DMS53 (cell line): ENCODE measurements at places on chromosomes 6 and 20.
A peak's percentile ranks its signal among the peaks of the same experiment; 100 is the strongest.

GRCh38 chr6:144215402-144215931 is 65.2 kb downstream of the STX11 start:
- DNase-seq = peak; percentile 37

- peak; percentile 19 for DNase-seq
Measured at GRCh38 chr20:38550274-38550673, 30.7 kb upstream of the ADIG start.

- DNase-seq = no peak
Measured at GRCh38 chr6:106600329-106600728, 29.0 kb downstream of the RTN4IP1 start.

DNA sequence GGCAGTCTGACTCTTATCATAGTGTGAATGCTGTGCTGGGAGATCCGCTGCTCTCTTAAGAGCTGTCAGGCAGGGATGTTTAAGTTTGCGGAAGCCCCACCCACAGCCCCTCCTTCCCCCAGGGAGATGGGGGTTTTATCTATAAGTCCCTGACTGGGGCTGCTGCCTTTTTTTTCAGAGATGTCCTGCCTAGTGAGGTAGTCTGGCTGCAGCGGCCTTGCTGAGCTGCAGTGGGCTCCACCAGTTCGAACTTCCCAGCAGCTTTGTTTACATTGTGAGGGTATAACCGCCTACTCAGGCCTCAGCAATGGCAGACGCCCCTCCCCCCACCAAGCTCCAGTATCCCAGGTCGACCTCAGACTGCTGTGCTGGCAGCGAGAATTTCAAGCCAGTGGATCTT is 75.7 kb upstream of the UST start:
- DNase-seq = no peak

DNA sequence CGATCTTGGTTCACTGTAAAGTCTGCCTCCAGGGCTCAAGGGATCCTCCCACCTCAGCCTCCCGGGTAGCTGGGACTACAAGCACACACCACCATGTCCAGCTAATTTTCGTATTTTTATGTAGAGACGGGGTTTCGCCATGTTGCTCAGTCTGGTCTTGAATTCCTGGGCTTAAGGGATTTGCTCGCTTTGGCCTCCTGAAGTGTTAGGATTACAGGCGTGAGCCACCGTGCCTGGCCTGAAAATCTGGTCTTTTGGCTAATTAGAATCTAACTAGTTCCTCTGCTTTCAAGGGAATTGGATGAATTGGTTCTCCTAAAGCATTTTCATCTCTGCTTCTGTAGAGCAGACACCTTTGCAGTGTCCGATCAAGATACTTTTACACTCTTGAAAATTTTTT is 51.3 kb downstream of the NCOA3 start:
- DNase-seq = no peak

DNA sequence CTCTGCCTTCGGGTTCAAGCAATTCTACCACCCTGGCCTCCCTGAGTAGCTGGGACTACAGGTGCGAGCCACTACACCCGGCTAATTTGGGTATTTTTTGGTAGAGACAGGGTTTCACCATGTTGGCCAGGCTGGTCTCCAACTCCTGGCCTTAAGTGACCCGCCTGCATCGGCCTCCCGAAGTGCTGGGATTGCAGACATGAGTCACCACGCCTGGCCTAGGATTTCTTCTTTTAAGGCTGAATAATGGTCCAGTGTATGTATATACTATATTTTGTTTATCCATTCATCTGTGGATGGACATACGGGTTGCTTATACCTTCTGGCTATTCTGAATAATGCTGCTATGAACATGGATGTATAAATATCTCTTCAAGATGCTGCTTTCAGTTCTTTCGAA is 17.1 kb downstream of the RIOK1 start:
- no peak for DNase-seq

DNA sequence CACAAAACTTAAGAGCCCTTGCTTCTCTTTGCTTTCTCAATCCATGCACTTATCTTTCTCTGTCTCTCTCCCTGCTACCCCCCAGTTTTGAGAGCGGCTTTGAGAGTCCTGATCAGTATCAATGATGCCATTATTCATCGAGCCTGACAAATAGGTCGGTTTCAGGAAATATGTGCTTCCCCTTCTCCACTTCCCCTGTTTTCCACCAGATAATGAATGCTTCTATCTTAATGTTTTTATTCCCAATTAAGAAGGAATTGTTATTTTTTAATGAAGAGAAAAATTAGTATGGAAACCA is 117.7 kb downstream of the KIF13A start:
- DNase-seq = no peak

- peak; percentile 83 for DNase-seq
Measured at GRCh38 chr6:41505122-41506049, 40.8 kb upstream of the FOXP4 start.

DNA sequence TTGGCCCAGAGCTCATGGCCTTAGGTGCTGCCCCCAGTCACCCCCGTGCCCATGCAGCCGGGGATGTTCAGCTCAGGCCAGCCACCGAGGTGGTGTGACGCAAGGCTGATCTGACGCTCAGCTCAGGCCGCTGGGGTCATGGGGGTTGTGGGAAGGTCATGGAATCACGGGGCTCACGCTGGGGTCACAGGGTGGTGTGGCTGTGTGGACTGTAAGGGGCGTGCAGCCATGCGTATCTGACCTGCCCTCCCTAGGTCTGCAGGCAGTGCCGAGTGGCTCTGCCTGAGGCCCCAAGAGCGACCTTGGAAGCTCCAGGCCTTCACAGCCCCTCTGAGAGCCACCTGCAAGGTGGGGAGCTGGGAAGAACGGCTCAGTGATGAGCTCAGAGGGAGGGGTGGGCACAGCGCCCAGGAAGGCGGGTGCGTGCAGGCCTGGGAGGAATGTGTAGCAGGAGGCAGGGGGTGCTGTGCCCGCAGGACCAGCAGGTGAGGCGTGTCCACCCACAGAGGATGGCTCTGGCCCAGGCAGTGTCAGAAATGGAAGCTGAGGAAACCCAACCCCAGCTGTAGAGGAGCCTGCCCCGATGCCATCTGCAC is 27.8 kb downstream of the CHRNA4 start:
- DNase-seq = no peak

DNA sequence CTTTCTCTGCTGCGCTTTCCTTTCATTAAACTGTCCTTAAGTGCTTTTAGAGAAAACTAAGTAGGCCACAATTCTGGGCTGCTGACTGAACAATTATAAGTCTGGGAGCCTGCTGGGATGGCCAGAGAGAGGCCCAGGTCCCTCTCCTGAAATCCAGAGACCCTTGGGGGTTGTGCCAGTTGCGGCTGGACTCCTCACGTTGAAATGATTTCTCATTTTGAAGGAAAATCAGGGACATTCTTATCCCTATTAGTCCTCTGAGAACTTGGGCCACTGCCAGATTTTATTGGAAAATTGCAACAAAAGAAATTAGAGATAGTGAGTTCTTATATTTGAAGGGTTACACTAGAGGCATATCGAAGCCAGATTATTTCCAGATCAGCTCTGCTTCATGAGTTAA is 145.1 kb downstream of the CLIC5 start:
- no peak for DNase-seq

GRCh38 chr6:24982231-24982630 is 46.5 kb upstream of the RIPOR2 start:
- no peak for DNase-seq

DNA sequence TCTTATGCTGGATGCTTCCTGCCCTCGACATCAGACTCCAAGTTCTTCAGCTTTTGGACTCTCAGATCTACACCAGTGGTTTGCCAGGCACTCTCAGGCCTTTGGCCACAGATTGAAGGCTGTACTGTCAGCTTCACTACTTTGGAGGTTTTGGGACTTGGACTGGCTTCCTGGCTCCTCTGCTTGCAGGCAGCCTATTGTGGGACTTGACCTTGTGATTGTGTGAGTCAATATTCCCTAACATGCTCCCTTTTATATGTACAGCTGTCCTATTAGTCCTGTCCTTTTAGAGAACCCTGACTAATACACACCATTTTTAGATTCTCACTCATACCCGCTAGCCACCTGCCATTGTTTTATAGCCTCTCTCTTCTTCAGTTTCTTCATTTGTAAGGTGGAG is 382.1 kb upstream of the TSHZ2 start:
- no peak for DNase-seq
